ENCODE measurements at places on chromosomes 1 and 21.

DNA sequence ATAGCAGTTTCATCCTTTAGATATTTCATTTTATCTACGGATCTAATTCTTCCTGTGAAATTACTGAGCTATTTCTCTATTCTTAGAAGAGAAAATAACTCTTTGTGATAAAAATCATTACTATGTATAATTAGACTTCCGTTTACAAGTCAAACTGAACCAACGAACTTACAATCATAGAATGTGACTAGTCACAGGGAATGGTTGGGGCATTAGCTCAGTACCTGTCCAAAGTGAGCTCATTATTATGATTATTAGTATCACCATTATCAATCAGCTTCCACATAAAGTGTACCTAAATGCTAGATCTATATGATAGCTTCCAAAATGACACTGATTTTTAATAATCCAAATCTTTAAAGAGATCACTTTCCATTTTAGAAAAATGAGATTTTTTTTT is 12.5 kb downstream of the AMY2B start:
- no peak for DNase-seq

- DNase-seq: no peak
Measured at GRCh38 chr1:197632005-197632404, 143.3 kb downstream of the DENND1B start.

DNA sequence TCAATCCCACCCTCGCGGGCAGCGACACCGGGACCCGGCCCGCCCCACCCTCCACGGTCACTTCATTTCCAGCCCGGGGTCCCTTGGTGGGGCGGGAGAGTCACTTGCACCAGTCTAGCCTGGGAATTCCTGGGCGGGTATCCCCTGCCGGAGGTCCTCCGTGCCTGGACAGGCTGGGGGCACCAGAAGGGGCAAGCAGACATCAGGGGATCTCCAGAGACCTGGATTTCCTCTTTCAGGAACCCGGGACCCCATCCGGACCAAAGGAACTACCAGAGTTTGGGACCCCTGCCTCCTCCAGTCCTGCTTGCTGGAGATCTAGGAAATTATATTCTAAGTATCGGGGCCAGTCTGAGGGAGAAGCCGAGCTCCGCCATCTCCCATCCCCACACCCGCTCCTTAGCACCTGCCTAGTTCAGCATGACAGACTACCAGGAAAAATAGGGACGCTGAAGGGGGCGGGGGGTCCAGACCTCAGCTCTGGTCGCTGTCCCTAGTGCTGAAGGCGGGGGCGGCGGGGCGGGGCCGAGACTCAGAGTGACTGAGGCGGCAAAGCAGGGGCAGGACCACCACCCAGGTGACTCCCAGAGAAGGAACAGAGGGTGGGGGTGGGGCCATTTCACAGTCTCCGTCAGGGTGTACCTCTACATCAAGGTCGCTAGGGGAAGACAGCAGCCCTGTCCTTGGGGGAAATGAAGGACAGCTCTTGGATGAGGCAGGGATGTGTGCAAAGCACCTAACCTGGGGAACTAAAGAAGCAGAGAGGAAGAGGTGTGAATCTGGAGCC is 832 bp downstream of the HCN3 start:
- peak; percentile 47 for DNase-seq

GRCh38 chr1:85554630-85555327 is 25.8 kb upstream of the CCN1 start:
- no peak for DNase-seq

DNA sequence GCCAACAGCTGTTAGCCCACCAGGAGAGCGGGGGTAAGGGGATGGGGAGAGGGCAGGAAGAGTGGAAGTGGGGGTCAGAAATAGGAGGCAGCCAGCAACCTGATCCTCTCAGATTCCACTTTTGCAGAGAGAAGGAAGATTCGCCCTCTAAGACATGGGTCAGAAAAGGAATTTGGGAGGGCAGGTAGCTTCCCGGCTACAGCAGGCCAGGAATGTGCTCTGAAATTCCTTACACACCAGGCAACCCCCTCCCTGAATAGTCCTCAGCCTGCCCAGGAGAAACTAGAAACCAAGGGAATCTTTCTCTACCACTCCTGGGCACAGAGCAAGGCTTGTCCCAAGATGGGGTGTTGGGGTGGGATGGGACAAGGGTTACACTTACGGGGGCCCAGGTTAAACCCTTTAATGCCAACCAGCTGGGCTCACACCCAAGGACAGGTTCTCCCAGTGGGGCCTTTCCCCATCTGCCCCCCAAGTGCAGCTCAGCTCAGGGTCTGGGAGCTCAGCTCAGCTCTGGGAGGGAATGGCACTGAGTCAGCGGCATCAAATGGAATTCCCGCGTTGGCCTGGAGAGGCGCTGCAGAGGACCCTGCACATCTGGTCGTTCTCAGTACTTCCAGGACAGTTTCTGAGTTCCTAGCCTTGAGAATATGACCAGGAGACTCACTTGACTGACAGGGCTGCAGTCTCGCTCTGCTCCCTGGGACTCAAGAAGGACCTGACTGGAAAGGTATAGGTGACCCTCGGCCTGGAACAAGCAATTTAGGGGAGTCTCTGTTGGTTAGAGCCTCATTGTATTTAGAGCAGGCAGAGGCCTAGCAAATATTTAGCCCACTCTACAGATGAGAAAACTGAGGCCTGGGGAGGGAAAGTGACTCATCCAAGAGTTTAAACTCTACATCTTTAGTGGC is 761 bp downstream of the TNNT2 start:
- no peak for DNase-seq

GRCh38 chr21:25560891-25561290 is 46.4 kb downstream of the MRPL39 start:
- no peak for DNase-seq

- no peak for DNase-seq
Measured at GRCh38 chr21:34144224-34144623, 70.8 kb downstream of the MRPS6 start.

DNA sequence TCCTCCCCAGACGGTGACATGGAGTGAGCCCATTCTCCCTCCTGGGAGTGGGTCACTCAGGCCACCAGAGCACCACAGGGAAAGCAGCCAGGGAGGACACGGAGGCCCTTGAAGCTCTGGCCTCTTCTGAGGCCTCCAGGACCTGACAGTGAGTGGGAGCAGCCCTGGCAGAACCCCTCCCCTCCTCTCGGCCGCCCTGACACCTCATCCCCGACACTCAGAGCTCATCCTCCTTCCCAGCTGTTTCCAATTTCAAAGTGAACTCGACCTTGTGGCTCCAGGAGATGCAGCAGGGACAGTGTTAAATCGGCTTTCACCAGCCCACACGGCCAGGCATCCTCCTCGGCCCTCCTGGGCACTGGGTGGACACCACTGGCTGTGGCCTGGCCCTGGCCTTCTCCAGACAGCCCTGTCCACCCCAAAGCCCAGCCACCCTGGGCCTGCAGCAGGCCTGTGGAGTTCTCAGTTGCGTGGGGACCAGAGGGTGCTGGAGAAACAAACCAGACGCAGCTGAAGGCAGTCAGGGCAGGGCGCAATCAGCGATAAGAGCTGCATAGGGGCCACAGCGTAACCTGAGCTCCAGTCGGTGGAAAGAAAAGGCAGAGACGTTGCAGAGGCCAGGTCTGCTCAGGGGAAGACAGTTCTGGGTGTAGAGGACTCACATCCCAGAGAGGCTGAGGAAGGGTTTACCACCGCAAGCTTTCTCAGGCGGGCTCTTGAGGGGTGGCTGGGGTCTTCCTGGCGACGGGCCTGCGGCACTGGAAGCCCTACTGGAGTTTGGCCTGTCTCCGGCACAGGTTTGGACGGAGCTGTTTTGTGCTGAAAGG is 27.1 kb downstream of the FTCD start:
- no peak for DNase-seq

DNA sequence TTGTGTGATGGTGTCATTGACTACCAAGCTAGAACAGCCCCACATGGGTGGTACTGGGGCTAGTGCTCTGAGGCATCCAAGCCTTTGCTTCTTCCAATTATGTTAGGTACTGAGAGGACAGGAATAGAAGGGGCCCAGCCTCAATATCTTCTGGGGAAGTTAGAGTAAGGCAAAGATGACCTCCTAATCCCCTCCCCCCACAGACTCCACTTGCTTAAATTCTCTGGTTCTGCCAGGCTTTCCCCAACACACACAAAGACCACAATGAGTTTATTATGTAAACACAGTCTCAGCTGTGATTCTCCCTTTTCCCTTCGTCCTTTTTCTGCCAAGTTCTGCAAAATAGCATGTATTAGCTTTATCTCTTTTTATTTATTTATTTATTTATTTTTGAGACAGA is 3.1 kb upstream of the TACSTD2 start:
- no peak for DNase-seq

- no peak for DNase-seq
Measured at GRCh38 chr1:211318576-211319280, 7.9 kb upstream of the TRAF5 start.

- DNase-seq: no peak
Measured at GRCh38 chr1:67060811-67061218, 6.9 kb upstream of the SLC35D1 start.

DNA sequence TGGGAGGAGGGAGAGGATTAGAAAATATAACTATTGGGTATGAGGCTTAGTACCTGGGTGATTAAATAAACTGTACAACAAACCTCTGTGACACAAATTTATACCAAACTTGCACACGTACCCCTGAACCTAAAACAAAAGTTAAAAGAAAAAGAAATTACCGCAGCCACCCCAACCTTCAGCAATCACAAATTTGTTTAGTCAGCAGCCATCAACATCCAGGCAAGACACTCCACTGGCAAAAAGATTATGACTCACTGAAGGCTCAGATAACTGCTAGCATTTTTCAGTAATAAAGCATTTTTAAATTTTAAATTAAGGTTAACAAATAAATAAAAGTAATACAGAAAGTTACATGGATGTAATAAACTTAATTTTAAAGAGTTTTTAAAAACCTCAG is 14.4 kb upstream of the DEPDC1 start:
- no peak for DNase-seq

GRCh38 chr1:188949701-188950100 is 1528.0 kb downstream of the BRINP3 start:
- no peak for DNase-seq

DNA sequence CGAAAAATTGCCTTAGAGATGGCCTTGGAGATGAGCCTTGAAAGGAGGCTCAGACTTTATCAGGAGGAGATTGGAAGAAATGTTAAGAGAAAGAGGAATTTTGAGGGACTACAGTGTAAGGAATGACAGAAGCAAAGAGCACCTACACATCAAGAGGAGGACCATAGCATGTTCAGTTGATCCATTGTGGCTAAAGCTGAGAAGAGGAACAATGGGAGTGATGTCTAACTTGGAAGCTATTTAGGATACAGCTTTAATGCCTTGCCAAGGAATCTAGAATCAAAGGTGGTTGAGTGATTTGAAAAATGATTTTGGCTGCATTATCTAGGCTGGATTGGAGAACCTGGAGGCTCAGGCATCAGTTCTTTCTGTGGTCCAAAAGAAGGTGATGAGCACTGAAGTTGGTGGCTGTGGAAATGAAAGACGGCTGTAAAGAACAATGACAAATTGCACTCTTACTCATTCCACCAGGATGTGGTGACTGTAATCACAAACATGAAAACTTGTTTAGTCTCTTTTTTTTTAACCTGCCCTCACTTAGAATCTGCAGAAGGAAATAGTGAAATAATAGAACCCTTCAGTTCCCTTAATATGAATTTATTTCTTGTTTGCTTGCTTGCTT is 11.3 kb downstream of the FAM20B start:
- no peak for DNase-seq

GRCh38 chr1:99647490-99647889 is 1.6 kb downstream of the PALMD start:
- DNase-seq: no peak

GRCh38 chr1:71170925-71171324 is 90.1 kb upstream of the ZRANB2 start:
- DNase-seq: no peak

All from stimulated activated CD8-positive, alpha-beta memory T cell treated with anti-CD3 and anti-CD28 coated beads, Interleukin-7, amount 100 ng/mL, for 1 hour (primary cell).